ENCODE measurements at places on chromosomes 2 and 18. TPM values are rescaled to one million over a fixed set of nuclear protein-coding genes. Genes with fewer than 3 reads are reported as not detected.

The TOGARAM2 gene
- 2.4 TPM for total RNA-seq

The TMEM200C gene
- total RNA-seq, result not detected

DNA sequence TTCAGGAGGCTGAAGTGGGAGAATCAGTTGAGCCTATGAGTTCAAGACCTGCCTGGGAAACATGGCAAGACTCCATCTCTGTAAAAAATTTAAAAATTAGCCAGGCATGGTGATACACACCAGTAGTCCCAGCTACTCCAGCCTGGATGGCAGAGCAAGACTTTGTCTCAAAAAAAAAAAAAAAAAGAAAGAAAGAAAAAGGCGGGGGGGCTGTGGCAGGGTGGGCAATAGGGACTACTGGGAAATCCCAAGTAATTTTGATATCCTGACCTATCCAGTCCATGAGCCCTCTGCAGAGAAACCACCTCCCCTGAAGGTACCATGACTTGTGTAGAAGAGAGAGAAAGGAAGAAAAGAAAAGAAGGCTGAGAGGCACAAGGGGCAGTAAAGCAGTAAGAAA, 45.3 kb downstream of the ALPK2 start:
- no peak for DNase-seq

DNA sequence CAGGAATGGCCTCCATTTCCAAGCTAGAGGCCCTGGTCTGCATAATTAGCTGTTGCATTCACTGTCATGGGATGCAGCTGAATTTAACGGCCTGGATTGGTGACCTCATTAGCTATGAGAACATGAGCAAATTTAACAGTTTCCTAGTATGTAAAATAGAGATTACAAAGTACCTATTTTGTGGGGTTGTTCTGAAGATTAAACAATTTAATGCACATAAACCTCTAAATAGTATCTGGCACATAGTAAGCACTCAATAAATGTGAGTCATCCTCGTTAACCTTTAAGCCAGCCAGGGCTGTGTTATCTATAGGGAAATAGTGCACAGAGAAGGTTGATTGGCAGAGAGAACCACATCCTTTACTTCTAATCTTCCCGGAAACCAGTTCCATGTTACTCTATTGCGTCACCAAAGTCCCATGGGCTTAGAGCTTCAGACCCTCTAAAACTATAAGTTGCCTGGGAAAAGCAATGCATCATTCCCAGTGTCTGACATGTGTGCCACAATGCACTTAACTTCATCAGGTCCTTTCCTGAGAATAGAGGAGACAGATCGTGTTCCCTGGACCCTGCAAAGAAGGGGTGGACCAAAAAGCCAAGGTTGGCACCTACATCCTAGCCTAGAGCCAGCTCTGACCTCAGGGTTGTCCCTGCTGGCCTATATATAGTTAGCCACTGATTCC, 196.5 kb downstream of the LNPK start:
- DNase-seq, result no peak

- no peak for DNase-seq
Observed at GRCh38 chr18:33837191-33837590, 259.2 kb downstream of the ASXL3 start.

The RNU2-63P gene
- total RNA-seq, result not detected

GRCh38 chr18:6865251-6865650, 135.7 kb downstream of the ARHGAP28 start:
- DNase-seq, result no peak

DNA sequence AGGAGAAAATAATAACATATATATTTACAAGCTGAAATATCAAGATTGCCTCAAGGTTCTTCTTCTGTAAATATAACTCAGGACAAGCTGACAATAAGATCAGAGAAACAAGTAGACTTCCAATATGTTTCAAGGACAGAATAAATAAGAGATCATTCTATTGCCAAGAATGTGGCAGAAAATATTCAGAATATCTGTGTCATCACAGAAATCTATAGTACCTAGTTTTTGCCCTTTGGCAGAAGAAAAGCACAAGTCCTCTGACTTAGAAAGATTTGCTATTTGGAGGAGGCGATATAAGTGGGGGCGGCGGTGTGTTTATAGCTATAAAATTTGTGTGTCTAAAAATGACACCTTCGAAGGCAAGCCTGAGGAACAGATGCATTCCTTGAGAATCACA, 34.3 kb downstream of the ARHGAP15 start:
- DNase-seq, result no peak
